Spinal cord (tissue), 10 donors: ENCODE measurements at places on chromosomes 2 and 18.

GRCh38 chr2:148675708-148676107 lies 31.2 kb downstream of the EPC2 start:
- no peak overlapping the region for H3K27ac ChIP-seq
- no peaks in the 10 kb centered on the region for H3K27me3 ChIP-seq
- peaks cover under 1% of the 10 kb centered on the region for H3K4me1 ChIP-seq
- H3K36me3 ChIP-seq: peaks cover 6% of the 10 kb centered on the region

- DNase-seq: no peak
- no peaks in the 10 kb centered on the region for H3K27me3 ChIP-seq
- H3K4me3 ChIP-seq: no peak overlapping the region
- H3K4me1 ChIP-seq: no peaks in the 10 kb centered on the region
- no peaks in the 10 kb centered on the region for H3K36me3 ChIP-seq
- H3K27ac ChIP-seq: no peak overlapping the region
These were observed 342.9 kb downstream of the PARD3B start for GRCh38 chr2:204888222-204888621.

DNA sequence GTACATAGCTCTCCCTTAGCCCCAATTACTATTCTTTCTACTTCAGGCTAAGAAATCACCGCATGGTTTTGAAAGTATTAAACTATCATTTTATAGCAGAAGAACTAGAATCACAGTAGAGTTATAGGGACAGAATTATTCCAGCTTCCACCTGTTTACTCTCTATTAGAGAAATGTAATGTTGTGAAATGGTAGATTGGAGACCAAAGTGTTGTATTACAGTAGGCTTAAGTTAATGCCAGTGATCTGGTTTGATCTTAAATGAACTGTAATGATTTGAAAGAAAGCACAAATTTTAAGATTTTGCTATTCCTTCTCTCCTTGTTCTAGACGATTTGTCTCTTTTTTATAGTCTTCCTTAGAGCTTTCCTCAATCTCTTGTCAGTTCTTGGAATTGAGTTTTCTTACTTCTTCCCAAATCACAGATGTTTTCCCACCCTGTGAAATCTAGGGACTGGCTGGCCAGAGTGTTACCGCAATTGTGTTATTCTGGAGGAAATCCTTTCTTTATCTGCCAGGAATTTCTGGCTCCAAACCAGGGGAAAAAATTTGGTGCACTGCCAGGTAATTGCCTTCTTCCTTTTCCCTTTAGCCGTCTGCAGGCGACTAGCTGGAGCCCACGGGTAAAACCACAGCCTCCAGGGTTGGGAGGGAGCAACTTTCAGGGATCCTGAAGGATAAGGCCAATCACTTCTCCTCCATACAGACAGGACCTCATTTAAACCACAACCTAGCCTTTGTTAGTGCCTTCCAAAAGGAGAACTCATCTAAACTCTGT lies 51.7 kb downstream of the NOP58 start:
- no peaks in the 10 kb centered on the region for H3K27me3 ChIP-seq
- DNase-seq: peak; percentile 86
- H3K4me1 ChIP-seq: no peaks in the 10 kb centered on the region

DNA sequence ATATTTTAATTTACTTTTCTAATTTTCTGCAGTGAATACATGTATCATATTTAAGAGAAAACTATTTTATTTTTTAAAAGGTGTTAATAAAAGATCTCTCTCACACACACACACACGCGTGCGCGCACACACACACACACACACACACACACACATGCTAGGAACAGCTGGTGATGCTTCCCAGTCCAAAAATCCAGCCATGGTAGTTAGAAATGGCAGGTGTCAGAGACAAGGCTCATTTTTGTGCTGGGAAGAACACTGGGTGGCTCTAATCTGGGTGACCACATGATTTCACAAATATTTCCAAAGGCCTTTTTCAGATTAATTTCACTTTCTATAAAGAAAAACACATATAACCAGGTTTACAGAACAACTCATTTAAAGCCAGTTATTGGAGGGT lies 104.5 kb upstream of the NCK2 start:
- no peak for DNase-seq
- H3K27ac ChIP-seq: no peak overlapping the region
- peaks cover 22% of the 10 kb centered on the region for H3K4me1 ChIP-seq
- peaks cover 12% of the 10 kb centered on the region for H3K27me3 ChIP-seq
- H3K36me3 ChIP-seq: no peaks in the 10 kb centered on the region
- no peak overlapping the region for H3K4me3 ChIP-seq

DNA sequence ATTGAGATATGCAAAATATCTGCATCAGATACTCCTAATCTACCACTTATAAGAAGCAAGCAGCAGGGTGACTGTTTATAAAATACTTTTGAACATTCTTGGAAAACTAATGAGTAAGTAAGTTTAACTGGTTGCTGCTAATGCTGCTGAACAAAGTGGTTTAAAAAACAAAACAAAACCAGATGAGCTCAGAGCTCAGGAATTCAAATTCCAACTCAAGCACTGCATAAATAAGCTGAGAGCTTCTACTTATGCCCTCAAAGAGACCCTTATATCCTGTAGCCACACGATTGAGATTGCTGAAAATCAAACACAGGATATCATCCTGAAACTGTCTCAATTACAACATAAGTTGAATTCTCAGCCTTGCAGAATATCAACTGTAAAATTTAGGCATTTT lies 62.3 kb upstream of the NYAP2 start:
- H3K27ac ChIP-seq: no peak overlapping the region
- no peak overlapping the region for H3K4me3 ChIP-seq
- H3K27me3 ChIP-seq: no peaks in the 10 kb centered on the region
- H3K4me1 ChIP-seq: no peaks in the 10 kb centered on the region
- no peak for DNase-seq
- no peaks in the 10 kb centered on the region for H3K36me3 ChIP-seq

DNA sequence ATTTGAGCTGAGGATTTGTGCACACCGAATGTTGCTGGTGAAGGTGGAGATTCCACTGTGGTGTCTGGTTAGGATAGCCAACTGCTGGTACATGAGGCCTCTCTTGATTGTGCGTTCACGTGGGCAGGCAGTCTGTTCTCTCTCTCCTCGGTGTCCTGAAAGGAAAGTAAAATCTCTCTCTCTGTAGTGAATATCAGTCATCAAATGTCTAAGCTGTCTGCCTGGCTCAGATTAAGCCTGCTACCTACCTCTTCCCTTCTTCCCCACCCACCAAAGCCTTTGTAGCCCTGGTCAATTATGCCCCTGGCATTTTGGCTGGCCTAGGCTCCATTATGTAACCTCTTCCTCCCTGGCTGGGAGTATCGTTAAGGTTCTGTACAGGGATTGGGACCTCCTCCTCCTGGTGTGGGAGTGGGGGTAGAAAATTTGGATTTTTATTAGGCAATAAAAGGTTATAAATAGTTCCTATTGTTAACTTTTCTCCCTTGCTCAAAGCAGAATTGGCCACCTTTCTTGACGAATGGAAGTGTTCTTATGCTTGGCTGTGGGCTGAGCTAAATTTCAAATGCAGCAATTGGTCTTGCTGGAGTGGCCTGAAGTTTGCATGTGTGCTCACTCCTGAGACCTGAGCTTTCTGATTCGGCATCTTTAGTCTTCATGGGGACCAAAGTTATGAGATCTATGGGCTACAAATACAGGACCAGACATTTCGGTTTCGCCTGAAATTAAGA lies 148.8 kb downstream of the WDSUB1 start:
- H3K36me3 ChIP-seq: no peaks in the 10 kb centered on the region
- H3K27me3 ChIP-seq: no peaks in the 10 kb centered on the region
- no peak for DNase-seq

- no peak overlapping the region for H3K27ac ChIP-seq
- no peak for DNase-seq
- H3K4me1 ChIP-seq: no peaks in the 10 kb centered on the region
- H3K27me3 ChIP-seq: no peaks in the 10 kb centered on the region
- no peak overlapping the region for H3K4me3 ChIP-seq
- peaks cover 3% of the 10 kb centered on the region for H3K36me3 ChIP-seq
These were observed 75.6 kb upstream of the CHMP1B start for GRCh38 chr18:11775436-11776174.

GRCh38 chr18:2572171-2572569 lies 813 bp downstream of the NDC80 start:
- peak overlapping the region; percentile 89 for H3K4me3 ChIP-seq
- no peaks in the 10 kb centered on the region for H3K27me3 ChIP-seq
- no peaks in the 10 kb centered on the region for H3K36me3 ChIP-seq
- no peak for DNase-seq

- H3K4me1 ChIP-seq: no peaks in the 10 kb centered on the region
- H3K27me3 ChIP-seq: no peaks in the 10 kb centered on the region
- H3K4me3 ChIP-seq: no peak overlapping the region
- no peak overlapping the region for H3K27ac ChIP-seq
- no peak for DNase-seq
These were observed 83.0 kb downstream of the ACSL3 start for GRCh38 chr2:222943820-222944219.

DNA sequence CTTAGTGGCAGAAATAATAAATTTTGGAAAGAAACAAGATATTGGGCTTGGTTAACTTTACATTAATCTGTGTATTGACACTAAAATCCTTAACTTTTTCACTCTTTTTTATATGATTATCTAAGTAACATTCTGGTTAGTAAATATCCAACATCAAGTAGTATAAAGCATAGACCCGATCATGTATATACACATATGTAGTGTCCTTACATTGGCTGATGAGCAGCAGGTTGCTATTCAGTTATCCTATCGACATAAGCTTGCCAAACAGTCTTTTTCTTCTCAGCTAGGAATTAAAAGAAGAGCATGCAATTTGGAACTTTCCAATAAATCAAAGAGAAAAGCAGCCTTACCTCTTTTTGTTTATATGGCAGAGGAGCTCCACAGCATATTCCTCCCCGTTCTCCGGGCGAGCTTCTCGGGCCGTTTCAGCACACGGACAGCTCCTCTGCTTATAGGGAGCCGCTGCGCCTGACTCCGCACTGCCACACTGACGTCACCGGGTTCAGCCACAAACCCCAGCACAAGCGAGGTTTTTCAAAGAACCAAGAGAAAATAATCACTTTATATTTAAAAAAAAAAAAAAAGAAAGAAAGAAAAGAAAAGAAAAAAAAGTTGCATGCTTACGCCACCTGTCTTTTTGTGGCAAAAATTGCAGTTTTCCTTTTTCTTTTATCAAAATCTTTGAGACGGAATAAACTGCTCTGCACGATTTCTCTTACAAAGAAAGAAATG lies at the start of gene SCG2:
SCG2 (minus strand) TSS at position 430 of the 735 bp plus-strand sequence. CDS start 3,079 bp downstream, outside the sequence.
- H3K36me3 ChIP-seq: no peaks in the 10 kb centered on the region
- DNase-seq: peak; percentile 93
- H3K4me1 ChIP-seq: no peaks in the 10 kb centered on the region
- H3K27me3 ChIP-seq: no peaks in the 10 kb centered on the region
- H3K27ac ChIP-seq: no peak within 1 kb of the TSS
- peak within 1 kb of the TSS; percentile 31 for H3K4me3 ChIP-seq
